Activated CD4-positive, alpha-beta T cell treated with anti-CD3 and anti-CD28 coated beads, Interleukin-2, amount 10 ng/mL, durations not matched to agents 7 days and 5 days (primary cell): ENCODE measurements at places on chromosomes 4 and X. TPM values are rescaled to one million over a fixed set of nuclear protein-coding genes. Genes with fewer than 3 reads are reported as not detected.

DNA sequence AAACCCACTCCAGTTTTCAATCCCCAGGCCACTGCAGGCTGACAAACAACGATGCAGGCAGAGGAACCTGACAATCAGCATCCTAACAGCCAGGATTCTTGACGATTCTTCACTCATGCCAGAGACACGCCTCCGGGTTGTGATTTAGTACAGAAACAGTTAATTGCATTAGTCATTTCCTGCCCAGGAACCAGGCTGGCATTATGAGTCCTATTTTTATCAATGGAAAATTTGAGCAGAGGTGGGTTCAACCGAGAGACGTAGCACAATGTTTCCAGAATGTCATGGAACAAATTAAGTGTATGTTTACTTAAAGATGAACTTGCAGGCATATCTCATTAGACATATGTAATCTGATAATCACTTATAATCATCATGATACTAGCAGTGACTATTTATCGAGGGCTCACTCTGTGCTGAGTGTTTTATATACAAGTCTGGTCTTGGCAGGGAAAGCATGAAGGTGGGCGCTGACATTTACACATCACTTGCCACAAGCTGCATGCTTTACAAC, 159.7 kb downstream of the NSUN7 start:
- no peak overlapping the region for H3K4me3 ChIP-seq
- H3K27ac ChIP-seq: no peak overlapping the region
- DNase-seq: no peak
- peaks cover 16% of the 10 kb centered on the region for H3K4me1 ChIP-seq

- no peaks in the 10 kb centered on the region for H3K4me1 ChIP-seq
- no peak overlapping the region for H3K27ac ChIP-seq
- no peaks in the 10 kb centered on the region for H3K36me3 ChIP-seq
- H3K27me3 ChIP-seq: no peaks in the 10 kb centered on the region
Measured at GRCh38 chr4:41506130-41506529, 31.8 kb upstream of the LIMCH1 start.

- H3K4me1 ChIP-seq: peaks cover 23% of the 10 kb centered on the region
- H3K27ac ChIP-seq: no peak overlapping the region
- DNase-seq: no peak
Measured at GRCh38 chr4:40730091-40730679, 19.6 kb upstream of the NSUN7 start.

Gene GLRA3
- not detected for total RNA-seq
